ENCODE measurements at places on chromosomes 1 and 21. TPM values are rescaled to one million over a fixed set of nuclear protein-coding genes. Genes with fewer than 3 reads are reported as not detected.

Gene GBP3
- total RNA-seq, result 1.4 TPM

Gene OR2T29
- total RNA-seq, result 0.23 TPM

Gene RNU11
- not detected for total RNA-seq

Gene SPRR4
- not detected for total RNA-seq

Gene TNFRSF1B
- 3.9 TPM for total RNA-seq

Gene TGFB2
- 30.7 TPM for total RNA-seq

Gene OR2M3
- total RNA-seq, result 0.46 TPM

Gene BARHL2
- total RNA-seq, result 1.4 TPM

Gene PLK3
- 11.5 TPM for total RNA-seq

Gene CFAP298
- total RNA-seq, result 20.1 TPM

Gene HRNR
- total RNA-seq, result not detected

Gene LRRC47
- total RNA-seq, result 32.1 TPM

Gene CRB1
- 39.7 TPM for total RNA-seq

Gene NFASC
- 46.4 TPM for total RNA-seq

Gene MYCL
- total RNA-seq, result 8.8 TPM

Measured in diencephalon (tissue), 1 donor.